ENCODE measurements at places on chromosomes 2 and 18. TPM values are rescaled to one million over a fixed set of nuclear protein-coding genes. Genes with fewer than 3 reads are reported as not detected.
A peak's percentile ranks its signal among the peaks of the same experiment; 100 is the strongest.

GRCh38 chr18:46097801-46098615, at the start of gene ATP5F1A:
Gene ATP5F1A (minus strand): TSS chr18:46098296. CDS start chr18:46098231, 65 bp downstream.
- peak; percentile 93 for DNase-seq

DNA sequence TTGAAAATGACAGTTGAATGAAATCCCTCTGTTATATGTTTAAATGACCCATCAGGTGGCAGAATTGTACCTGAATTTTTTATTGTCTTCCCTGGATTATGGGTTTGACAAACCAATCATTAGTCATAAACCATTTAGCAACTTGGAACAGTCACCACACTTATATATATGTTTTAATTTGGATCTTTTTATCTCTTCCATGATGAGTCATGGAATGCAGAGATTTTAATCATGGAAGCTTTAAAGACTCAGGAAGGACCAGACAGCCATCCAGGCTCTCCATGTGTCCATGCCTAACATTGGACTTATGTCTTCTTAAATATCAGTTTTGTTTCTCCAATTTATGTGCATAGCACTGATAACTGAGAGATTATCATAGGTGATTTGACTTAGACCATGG, 188.3 kb upstream of the ZSWIM2 start:
- no peak for DNase-seq

GRCh38 chr2:154554046-154554445, 144.4 kb upstream of the KCNJ3 start:
- DNase-seq = no peak

DNA sequence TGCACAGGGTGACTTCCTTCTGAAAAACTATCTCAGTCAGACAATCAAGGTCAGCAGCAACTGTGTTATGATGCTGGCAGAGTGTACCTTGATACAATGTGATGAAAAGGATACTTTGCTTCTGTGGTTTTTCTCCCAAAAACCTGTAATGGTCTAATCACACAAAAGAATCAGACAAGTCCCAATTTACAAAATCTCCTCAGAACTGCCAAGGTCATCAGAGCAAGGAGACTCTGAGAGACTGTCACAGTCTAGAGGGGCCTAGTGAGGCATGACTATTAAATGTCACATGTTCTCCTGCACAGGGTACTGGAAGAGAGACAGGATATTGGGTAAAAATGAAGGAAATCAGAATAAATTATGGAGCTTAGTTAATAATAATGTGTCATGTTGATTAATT, 185.4 kb downstream of the ST6GAL2 start:
- DNase-seq = no peak

DNA sequence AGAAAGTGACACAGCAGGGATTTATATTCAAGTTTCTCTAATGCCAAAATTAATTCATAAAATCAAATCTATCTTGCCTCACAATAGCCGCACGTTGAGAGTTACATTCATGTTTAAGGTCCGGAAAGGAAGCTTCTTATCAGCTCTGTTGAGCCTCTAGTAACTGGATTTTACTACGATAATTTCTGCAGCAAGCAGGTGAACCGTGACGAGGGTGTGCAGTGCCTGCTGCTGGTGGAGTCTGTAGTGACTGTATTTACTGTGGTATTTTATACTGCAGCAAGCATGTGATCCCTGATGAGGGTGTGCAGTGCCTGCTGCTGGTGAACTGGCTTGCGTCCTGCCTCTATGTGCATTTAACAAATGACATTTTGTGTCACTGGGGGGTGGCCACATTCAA, 120.0 kb downstream of the SNTG2 start:
- no peak for DNase-seq

DNA sequence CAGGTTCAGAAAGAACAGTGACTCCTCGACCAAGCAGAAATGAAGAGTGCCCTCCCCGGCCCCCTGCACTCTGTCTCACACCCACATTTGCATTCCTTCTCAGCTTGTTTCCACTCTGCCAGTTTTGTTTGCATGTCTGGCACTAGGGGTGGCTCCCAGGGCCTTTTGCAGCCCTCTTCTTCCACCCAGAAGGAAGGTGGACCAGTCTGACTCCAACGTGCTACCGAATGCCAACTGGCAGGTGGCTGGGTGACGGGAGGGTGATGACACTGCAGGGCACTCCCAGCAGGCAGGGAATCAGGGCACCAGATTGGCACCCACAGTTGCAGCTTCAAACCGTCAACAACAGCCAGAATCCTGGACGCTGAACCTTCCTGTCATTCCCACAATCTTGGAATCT, 371.1 kb downstream of the TXNL1 start:
- DNase-seq = no peak

DNA sequence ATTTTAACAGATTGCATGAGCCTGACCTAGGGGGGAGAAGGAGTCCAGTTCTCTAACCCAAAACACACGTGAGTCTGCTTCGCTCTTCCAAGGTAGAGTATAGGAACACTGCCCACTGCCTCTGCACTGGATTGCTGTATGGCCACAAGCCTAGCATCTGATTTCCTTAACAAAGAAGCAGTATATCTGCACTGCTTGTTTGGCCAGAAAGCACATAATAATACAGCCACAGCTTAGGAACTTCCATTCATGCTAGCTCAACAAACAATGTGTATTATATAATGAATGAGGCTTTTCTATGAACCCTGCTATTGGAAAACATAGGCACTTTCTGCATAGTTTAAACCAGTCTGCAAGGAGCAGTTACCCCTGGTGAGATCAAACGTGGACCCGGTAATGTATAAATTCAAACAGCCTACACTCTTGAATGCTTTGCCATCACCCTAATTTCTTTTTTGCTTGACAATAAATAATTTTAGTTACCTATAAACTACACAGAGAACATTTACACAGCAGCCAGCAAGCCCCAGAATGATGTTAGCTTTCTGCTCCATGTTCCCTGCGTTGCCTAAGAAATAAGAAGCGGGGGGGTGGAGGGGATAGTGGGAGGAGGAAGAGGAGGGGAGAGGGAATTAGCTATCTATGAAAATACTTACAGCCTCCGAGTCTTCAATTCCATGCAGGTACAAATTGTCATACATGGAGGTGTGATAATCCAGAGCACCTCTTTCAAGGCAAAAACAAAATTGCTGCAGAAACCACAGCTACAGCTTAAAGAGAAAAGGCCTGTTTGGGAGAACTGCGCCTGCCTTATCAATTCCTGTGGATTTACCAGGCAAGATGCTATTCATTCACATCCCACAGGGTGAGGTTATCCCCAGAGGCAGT, 125.6 kb downstream of the CACNB4 start:
- no peak for DNase-seq

GRCh38 chr18:45667056-45667736, 51.9 kb downstream of the SLC14A2 start:
- no peak for DNase-seq

GRCh38 chr2:236449167-236449761, 120.4 kb upstream of the ACKR3 start:
- DNase-seq = peak; percentile 72

GRCh38 chr2:239561446-239562001, 160.7 kb upstream of the HDAC4 start:
- DNase-seq = peak; percentile 71

GRCh38 chr18:56562479-56562878, 75.9 kb downstream of the TXNL1 start:
- DNase-seq = no peak

- DNase-seq = no peak
Measured at GRCh38 chr2:133504566-133505505, 63.4 kb downstream of the NCKAP5 start.

- no peak for DNase-seq
Measured at GRCh38 chr2:10424051-10424450, 24.1 kb downstream of the ODC1 start.

DNA sequence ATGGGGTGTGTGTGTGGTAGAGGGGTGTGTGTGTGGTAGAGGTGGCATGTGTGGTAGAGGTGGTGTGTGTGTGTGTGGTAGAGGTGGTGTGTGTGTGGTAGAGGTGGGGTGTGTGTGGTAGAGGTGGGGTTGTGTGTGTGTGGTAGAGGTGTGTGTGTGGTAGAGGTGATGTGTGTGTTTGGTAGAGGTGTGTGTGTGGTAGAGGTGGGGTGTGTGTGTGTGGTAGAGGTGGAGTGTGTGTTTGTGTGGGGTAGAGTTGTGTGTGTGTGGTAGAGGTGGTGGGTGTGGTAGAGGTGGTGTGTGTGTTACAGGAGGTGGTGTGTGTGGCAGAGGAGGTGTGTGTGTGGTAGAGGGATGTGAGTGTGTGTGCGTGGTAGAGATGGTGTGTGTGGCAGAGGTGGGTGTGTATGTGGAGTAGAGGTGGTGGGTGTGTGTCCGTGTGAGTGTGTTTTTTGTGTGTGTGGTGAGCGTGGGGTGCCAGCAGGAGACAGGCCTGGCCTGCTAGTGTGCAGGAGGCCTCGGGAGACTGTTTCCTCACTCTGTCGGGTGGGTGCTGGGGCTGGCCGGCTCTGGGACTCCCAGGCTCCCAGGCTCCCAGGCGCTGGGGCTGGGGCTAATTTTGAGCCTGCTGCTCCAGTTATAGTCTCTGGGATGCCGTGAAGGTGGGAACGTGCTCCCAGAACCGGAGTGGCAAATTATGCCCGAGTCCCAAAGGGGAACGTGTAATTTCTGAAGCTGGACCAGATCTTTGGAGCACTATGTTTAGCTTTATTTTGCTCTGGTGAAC, 165.2 kb downstream of the DYSF start:
- DNase-seq = peak; percentile 32

- DNase-seq = no peak
Measured at GRCh38 chr18:49371073-49371472, 89.4 kb downstream of the DYM start.

- peak; percentile 24 for DNase-seq
Measured at GRCh38 chr18:13481331-13481730, 245.0 kb downstream of the FAM210A start.

DNA sequence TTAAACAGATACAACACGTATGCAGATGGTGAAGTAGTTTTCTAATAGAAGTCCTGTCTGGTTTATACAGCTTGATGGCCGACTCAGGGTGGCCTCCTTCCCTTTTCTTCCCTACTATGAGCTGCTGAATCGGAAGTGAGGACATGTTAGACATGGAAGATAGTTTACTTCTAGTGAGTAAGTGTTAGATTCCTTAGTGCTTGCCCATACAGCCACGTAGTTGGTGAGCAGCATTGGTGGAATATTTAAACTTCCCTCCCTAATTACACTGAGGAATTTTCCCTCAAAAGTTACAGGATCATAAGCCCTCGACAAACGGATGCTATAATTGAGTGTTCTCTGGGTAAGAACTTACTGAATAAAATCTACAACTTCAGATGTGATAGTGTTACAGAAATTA, 52.1 kb downstream of the RHBDD1 start:
- DNase-seq = no peak

GRCh38 chr2:9405636-9406035, 17.7 kb downstream of the ITGB1BP1 start:
- no peak for DNase-seq

DNA sequence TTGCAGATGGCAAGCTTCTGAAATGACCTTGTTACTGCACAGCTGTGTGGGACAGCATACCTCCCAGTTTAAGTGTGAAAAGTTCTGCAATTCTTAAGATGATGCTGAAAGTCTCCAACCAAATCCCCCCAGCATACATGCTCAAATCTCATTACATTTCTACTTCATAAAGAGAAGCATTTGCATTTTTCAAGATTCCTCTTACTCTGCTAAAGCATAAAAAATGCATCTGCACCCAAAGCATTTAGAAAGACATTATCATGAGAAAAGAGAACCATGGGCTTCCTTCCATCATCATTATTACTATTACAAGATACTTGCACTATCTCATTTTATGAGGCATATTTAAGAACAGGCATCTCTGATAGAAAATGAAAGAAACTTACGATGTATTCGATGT, 236.9 kb upstream of the REV1 start:
- no peak for DNase-seq

GRCh38 chr18:13548106-13548819, 178.1 kb downstream of the FAM210A start:
- DNase-seq = no peak

DNA sequence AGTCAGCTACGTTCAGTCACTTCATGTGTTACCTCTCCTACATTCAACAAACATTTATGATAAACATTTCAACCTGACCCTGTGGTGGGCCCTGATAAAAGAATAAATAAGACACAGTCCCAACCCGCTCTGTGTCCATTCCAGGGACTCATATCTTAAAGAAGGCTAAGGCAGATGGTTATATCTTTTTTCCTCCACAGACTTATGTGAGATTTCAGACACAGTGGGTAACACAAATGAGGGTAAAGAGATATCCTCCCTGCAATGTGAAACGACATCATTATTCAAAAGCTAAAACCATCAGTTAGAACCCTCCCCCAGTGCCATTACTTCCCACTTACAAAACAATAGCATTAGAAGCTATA, 11.1 kb upstream of the HNRNPLL start:
- no peak for DNase-seq

DNA sequence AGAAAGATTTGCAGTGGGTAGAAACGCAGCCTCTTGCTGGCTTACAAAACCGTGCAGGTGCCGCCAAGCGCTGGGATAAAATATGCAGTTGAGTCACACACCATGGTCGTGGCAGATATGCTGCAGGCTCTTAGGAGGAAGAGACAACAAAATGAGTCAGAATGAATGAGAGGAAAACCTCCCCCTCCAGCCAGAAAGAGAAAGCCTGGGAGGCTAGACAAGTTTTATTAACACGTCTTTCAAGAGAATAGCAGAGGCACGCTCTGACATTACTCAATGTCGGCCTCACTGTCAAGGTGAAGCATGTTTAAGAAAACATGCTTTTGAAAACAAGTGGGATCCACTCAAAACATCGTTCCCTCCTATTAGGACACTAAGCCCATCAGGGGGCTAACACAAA, 37.1 kb upstream of the ZCCHC2 start:
- DNase-seq = peak; percentile 65

DNA sequence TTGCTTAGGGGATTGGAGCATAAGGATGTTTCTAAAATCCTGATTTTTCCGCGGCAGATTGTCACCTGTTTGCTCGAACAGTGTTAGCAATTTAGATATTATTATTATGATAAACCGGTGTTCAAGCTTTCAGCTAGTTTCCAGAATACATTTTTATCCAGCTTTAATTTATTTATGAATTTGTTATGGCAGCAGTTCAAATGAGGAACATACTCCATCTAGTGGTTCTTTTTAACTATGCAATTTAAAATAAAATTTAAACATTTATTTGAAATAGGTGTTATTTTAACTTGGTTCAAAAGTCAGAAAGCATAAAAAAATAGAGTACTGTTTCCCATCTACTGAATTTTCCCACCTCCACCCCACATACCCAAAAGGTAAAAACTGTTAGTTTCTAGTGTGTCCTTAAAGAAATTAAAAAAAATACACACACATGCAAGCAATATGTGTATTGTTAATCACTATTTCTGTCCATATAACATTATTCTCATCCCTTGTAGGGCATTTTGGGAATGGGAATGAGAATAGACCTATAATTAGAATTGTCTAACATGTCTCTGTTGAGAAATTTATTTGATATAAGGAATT, 23.2 kb downstream of the ACOXL start:
- DNase-seq = no peak

The CARF gene
- 20.6 TPM for total RNA-seq

The DUSP2 gene
- 2.6 TPM for total RNA-seq

The RTP5 gene
- 0.21 TPM for total RNA-seq

The FSHR gene
- not detected for total RNA-seq

The NT5DC4 gene
- total RNA-seq = not detected

The ASPRV1 gene
- total RNA-seq = 1.7 TPM

The PLB1 gene
- 9.9 TPM for total RNA-seq

The LRRC30 gene
- not detected for total RNA-seq

The FOXD4L1 gene
- 0.39 TPM for total RNA-seq

Data from ureter (tissue), 1 donor.